ENCODE measurements at places on chromosomes 1 and 21. TPM values are rescaled to one million over a fixed set of nuclear protein-coding genes. Genes with fewer than 3 reads are reported as not detected.

DNA sequence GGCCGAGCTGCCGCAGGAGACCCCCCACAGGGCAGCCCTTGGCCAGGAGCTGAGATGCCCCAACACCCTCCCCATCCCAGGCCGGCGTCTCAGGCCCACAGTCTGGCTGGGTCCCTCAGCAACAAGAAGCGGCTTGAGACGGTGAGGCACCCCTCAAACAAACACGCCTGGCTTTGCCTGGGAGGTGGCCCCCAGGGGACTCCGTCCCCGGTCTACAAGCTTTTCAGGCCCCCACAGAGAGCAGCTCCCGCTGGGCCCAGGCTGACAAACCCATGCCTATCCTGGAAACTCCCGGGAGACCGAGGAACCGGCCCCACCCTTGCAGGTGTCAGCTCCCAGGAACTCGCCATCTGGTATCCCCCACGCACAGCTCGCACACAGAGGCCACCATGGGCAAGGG is 67.0 kb downstream of the ARHGEF16 start:
- no peaks in the 10 kb centered on the region for H3K36me3 ChIP-seq
- H3K4me3 ChIP-seq = no peak overlapping the region
- no peaks in the 10 kb centered on the region for H3K4me1 ChIP-seq
- no peak for DNase-seq
- H3K27me3 ChIP-seq = no peaks in the 10 kb centered on the region
- no peak overlapping the region for H3K27ac ChIP-seq

DNA sequence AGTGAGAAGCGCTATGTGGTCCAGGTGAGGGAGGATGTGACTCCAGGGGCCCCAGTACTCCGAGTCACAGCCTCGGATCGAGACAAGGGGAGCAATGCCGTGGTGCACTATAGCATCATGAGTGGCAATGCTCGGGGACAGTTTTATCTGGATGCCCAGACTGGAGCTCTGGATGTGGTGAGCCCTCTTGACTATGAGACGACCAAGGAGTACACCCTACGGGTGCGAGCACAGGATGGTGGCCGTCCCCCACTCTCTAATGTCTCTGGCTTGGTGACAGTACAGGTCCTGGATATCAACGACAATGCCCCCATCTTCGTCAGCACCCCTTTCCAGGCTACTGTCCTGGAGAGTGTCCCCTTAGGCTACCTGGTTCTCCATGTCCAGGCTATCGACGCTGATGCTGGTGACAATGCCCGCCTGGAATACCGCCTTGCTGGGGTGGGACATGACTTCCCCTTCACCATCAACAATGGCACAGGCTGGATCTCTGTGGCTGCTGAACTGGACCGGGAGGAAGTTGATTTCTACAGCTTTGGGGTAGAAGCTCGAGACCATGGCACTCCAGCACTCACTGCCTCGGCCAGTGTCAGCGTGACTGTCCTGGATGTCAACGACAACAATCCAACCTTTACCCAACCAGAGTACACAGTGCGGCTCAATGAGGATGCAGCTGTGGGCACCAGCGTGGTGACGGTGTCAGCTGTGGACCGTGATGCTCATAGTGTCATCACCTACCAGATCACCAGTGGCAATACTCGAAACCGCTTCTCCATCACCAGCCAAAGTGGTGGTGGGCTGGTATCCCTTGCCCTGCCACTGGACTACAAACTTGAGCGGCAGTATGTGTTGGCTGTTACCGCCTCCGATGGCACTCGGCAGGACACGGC is 2.2 kb downstream of the CELSR2 start:
- no peak overlapping the region for H3K4me3 ChIP-seq
- H3K36me3 ChIP-seq = no peaks in the 10 kb centered on the region
- H3K27me3 ChIP-seq = no peaks in the 10 kb centered on the region
- H3K4me1 ChIP-seq = no peaks in the 10 kb centered on the region

GRCh38 chr1:55774446-55774845 is 559.3 kb upstream of the USP24 start:
- H3K4me3 ChIP-seq = no peak overlapping the region
- no peaks in the 10 kb centered on the region for H3K4me1 ChIP-seq
- no peaks in the 10 kb centered on the region for H3K27me3 ChIP-seq
- no peak overlapping the region for H3K27ac ChIP-seq
- H3K36me3 ChIP-seq = no peaks in the 10 kb centered on the region
- no peak for DNase-seq

GRCh38 chr1:151851886-151852285 is 1.6 kb downstream of the THEM5 start:
- H3K4me3 ChIP-seq = no peak overlapping the region
- no peaks in the 10 kb centered on the region for H3K27me3 ChIP-seq

GRCh38 chr1:24606621-24607020 is 36.5 kb upstream of the SRRM1 start:
- no peak overlapping the region for H3K27ac ChIP-seq
- H3K27me3 ChIP-seq = no peaks in the 10 kb centered on the region
- H3K4me3 ChIP-seq = no peak overlapping the region
- no peaks in the 10 kb centered on the region for H3K4me1 ChIP-seq

DNA sequence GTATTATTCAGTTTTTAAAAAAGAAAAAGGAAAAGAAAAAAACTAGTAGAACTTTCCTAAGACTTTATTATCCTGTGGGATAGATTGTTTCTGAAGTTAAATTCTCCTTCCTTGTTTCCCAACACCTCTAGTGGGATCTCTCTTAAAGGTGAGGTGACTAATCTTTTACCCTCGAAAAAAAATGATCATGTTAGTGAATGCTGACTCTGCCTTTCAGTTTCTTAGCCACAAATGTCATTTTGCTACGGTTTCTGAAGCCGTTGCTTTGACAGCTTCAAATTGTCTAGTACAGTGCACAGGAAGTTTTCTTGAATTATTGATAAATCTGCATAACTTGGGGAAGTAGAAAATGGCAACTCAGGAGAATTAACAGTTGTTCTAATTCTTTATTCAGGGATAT is 13.0 kb upstream of the NEK7 start:
- no peaks in the 10 kb centered on the region for H3K4me1 ChIP-seq
- H3K4me3 ChIP-seq = no peak overlapping the region
- no peaks in the 10 kb centered on the region for H3K27me3 ChIP-seq
- DNase-seq = no peak

DNA sequence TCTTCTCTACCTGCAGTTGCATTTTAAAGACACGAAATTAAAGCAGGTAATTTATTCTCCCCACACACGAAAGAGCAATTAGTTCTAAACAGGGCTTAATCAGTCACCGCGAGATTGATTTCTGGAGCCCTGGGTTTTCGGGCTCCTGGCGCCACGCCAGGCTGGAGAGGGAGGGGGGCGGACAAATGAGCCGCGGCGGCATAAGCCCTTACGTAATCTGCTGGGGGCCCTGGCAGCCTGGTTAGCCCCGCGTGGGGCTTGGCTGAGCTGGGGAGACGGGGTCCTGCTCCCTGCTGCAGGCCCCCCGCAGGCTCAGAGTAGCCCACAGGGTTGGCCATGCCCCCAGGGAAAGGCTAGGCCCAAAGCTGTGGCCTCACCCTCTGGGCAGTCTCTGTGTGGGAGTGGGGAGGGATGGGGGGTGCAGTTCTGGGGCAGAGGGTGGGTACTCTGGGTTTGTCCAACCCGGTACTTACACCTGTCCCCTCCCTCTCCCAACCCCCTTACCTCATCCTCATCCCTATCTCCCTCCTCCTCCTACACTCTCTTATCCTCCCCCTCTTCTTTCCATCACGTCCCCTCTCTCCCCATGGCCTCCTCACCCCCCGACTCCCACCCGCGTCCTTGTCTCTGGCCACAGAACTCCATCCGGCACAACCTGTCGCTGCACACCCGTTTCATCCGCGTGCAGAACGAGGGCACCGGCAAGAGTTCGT is 19.9 kb downstream of the FOXO6 start:
- H3K4me1 ChIP-seq = peaks cover 8% of the 10 kb centered on the region
- peak overlapping the region; percentile 99 for H3K27ac ChIP-seq
- peak; percentile 82 for DNase-seq
- no peaks in the 10 kb centered on the region for H3K36me3 ChIP-seq

GRCh38 chr1:63023171-63023570 is 239.2 kb downstream of the ATG4C start:
- H3K4me1 ChIP-seq = no peaks in the 10 kb centered on the region
- no peak overlapping the region for H3K27ac ChIP-seq
- DNase-seq = no peak
- no peaks in the 10 kb centered on the region for H3K27me3 ChIP-seq
- no peaks in the 10 kb centered on the region for H3K36me3 ChIP-seq
- H3K4me3 ChIP-seq = no peak overlapping the region

- no peaks in the 10 kb centered on the region for H3K36me3 ChIP-seq
- no peak for DNase-seq
- no peaks in the 10 kb centered on the region for H3K27me3 ChIP-seq
- H3K4me3 ChIP-seq = no peak overlapping the region
- H3K27ac ChIP-seq = no peak overlapping the region
Measured at GRCh38 chr1:57874418-57874877, 450.6 kb upstream of the DAB1 start.

GRCh38 chr1:40903106-40903505 is 40.9 kb upstream of the CITED4 start:
- no peak overlapping the region for H3K4me3 ChIP-seq
- no peak overlapping the region for H3K27ac ChIP-seq
- no peaks in the 10 kb centered on the region for H3K27me3 ChIP-seq
- H3K4me1 ChIP-seq = no peaks in the 10 kb centered on the region
- no peak for DNase-seq

DNA sequence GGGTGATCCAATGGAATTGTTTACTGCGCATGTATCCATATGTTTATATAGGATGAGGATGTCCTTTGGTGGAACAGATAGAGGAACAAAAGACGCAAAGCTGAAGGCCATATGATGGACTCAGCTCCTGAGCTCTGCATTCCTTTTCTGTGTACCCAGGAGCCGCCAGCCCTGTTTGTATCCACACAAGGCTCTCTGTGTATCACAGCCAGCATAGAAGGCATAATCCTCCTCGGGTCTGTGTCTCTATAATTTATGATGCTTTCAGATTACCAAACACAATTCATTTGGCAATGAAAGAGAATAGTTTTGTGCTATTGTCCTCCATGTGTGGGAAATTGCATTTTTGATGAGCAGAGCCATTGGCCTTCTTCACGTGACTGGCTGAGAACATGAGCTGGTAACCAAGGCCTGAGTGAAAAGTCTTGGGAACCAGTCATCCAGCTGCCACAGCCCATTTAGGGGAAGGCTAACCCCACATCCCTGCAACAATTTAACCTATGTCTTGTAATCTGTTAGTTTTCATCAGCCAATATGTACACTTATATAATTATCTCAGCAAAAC is 119.2 kb downstream of the PBX1 start:
- peaks cover 10% of the 10 kb centered on the region for H3K4me1 ChIP-seq
- H3K36me3 ChIP-seq = no peaks in the 10 kb centered on the region
- no peak overlapping the region for H3K4me3 ChIP-seq
- no peak for DNase-seq
- peak overlapping the region; percentile 50 for H3K27ac ChIP-seq

DNA sequence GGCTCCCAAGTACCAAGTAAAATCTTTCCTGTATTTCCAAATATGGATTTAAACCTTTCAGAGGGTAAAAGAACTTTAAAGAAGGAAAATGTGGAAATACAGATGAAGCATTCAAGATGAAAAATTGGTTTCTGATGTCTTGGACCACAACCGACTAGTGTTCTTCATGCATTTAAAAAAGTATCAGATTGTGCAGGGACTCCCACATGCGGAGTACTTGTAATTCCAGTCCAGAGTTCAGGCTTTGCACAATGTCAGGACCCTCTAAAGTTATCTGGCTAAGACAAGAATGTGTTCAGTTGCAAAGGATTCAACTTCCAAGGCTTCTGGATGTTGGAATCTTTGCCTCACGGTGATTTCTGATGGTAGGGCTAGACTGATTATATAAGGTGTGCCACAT is 66.7 kb downstream of the RGL1 start:
- H3K4me3 ChIP-seq = no peak overlapping the region
- DNase-seq = no peak
- peaks cover 5% of the 10 kb centered on the region for H3K4me1 ChIP-seq
- H3K36me3 ChIP-seq = no peaks in the 10 kb centered on the region
- peak overlapping the region; percentile 87 for H3K27ac ChIP-seq
- H3K27me3 ChIP-seq = no peaks in the 10 kb centered on the region

- no peaks in the 10 kb centered on the region for H3K27me3 ChIP-seq
- no peak overlapping the region for H3K4me3 ChIP-seq
- H3K27ac ChIP-seq = no peak overlapping the region
- no peak for DNase-seq
Measured at GRCh38 chr1:153651771-153652170, 6.7 kb upstream of the SNAPIN start.

DNA sequence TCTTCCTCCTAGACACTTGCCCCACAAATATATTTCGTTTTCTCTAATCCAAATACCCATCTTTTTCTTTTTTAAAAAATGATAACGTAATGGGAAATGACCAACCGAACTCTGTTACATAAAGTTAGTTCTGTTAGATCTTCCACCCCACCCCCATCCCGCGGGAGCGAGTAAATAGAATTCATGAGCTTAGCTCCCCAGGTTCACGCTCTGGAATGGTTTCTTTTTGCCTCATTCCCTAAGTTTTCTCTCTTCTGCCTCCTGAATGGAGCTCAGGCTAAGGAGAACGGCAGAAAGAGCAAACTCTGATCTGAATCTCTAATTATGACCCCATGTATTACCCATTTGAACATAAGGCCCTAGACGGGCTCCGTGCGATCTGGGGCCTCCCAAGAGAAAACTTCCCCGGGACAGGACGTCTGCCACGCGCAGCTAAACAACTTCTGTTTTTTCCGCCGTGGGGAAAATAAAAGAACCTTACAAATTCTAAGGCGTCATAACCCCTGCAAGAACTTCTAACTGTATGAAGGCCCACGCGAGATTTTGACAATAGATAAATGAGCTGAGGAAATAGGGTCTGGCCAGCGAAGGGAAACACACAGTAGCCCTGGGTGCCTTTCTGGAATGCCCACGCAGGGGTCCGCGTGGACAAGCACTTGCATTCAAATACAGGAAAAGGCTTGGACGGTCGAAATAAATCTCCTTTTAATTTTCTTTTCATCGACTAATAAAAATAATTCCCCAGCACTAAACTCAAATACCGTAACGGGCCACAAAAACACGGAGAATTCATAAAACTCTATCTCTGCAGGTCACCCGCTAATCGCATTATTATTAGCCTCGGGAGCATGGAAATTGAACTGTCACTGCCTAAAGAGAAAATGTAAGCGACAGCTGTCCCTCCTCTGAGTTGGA is 2.2 kb downstream of the TBX15 start:
- H3K27me3 ChIP-seq = peaks cover 95% of the 10 kb centered on the region
- H3K36me3 ChIP-seq = no peaks in the 10 kb centered on the region
- no peak overlapping the region for H3K4me3 ChIP-seq
- H3K27ac ChIP-seq = no peak overlapping the region
- no peaks in the 10 kb centered on the region for H3K4me1 ChIP-seq

- H3K27me3 ChIP-seq = no peaks in the 10 kb centered on the region
- DNase-seq = no peak
- no peak overlapping the region for H3K4me3 ChIP-seq
Measured at GRCh38 chr1:178928041-178928440, 57.2 kb upstream of the ANGPTL1 start.

Gene IQGAP3
- total RNA-seq = not detected

Gene PPIAL4G
- not detected for total RNA-seq

Gene ZNF648
- total RNA-seq = 1.8 TPM

Gene GJB5
- not detected for total RNA-seq

Gene DNAI4
- total RNA-seq = 56.6 TPM

Gene PTPN22
- 0.85 TPM for total RNA-seq

Gene PKLR
- total RNA-seq = not detected

Gene TRIM46
- 0.26 TPM for total RNA-seq

Gene SPRR2G
- not detected for total RNA-seq

Gene TMEM82
- total RNA-seq = not detected

Gene EIF2D
- 19.1 TPM for total RNA-seq

Gene CAMSAP2
- total RNA-seq = 37.1 TPM

All from uterus (tissue), 4 donors.